ENCODE measurements at places on chromosomes 1 and 21.

DNA sequence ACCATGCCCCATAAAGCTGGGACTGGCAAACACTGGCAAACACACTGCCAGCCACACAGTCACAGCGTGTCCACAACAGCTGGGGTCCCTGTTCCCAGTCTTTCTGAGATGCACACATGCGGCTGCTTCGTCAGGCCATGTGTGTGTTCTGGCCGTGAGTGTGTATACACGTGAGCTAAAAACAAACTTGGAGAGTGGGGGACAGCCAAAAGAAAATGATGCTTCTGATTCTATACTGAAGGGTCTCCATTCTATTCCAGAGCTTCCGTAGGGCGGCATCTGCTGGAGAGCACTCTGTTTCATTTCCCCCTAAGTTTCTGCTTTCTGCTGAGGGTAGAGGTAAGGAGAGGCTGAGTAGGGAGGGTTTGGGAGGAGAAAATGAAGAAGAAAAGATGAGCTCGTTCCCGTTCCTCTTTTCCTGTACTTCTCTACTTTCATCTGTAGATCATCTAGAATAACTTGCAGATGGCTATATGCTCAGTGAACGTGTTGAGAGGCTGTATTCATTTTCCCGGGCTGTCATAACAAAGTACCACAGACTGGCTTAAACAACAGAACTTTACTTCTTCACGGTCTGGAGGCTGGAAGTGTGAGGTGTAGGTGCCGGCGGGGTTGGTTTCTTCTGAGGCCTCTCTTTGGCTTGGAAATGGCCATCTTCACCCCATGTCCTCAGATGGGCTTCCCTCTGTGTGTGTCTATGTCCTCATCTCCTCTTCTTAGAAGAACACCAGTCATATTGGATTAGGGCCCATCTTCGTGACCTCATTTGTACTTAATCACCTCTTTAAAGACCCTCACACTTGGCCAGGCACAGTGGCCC, 151.6 kb downstream of the TOMM20 start:
- no peaks in the 10 kb centered on the region for H3K27me3 ChIP-seq
- peak overlapping the region; percentile 98 for H3K27ac ChIP-seq
- H3K36me3 ChIP-seq, result peaks cover 8% of the 10 kb centered on the region
- H3K4me1 ChIP-seq, result peaks cover 84% of the 10 kb centered on the region

GRCh38 chr1:109441069-109441468, 14.8 kb upstream of the PSMA5 start:
- H3K27me3 ChIP-seq, result no peaks in the 10 kb centered on the region
- H3K4me1 ChIP-seq, result no peaks in the 10 kb centered on the region
- no peak overlapping the region for H3K27ac ChIP-seq
- H3K36me3 ChIP-seq, result no peaks in the 10 kb centered on the region

DNA sequence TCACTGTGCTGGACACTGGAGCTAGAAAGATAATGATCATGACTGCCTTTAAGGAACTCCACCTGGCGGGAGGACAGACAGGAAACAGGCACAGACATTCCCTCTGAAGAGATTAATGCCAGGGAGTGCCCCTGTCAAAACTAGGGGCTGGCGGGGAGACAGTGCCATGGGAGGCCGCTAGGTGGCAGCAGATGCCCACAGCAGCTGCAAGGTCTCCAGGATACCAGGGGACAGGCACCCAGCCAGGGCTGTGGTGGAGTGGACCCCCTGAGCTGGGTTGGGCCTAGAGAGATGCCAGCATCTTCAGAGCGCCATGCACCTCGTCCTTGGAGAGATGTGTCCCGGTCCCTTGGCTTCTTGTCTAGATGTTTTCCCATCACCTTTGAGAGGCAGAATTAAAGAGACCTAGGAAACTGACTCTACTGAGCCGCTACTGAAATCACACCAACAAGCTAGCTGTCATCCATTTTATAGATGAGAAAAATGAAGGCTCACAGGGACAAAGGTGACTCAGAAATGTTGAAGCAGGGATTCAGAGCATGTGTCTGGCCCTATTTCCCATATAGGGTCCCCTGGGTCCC, 3.6 kb downstream of the REN start:
- no peak overlapping the region for H3K4me3 ChIP-seq
- H3K36me3 ChIP-seq, result no peaks in the 10 kb centered on the region
- H3K4me1 ChIP-seq, result peaks cover 18% of the 10 kb centered on the region
- DNase-seq, result peak; percentile 47
- no peak overlapping the region for H3K27ac ChIP-seq

DNA sequence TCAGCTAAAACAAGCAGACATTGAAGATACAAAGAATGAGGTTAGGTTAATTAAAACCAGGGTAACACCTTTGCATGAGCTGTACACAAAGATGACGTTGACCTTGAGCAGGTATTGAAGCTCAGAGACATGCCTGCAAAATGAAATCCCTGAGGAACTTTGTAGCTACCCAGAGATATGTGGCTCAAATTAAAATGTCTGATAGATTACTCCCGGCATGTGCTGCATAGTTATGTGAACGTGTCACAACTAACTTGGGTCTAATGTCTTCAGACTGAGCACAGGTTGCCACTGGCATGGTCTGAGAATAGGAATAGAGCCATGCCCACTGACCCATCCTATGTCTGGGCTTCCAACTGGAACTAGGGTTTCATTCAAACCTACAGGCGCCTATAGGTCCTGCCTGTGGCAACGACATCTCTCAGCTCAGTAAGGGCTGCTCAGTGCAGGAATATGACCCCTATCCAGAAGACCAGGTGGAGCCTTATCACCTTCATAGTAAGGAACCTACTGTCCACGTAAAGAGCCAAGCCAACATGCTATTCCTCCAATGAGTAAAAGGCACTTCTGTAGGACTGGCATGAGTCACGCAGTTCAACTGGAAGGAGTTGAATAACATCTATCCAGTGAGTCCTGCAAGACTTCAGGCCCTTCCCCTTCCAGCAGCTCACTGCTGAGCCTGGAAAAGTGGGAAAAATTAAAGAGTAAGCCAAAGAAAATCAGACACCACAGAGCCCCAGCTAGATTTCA, 60.7 kb downstream of the PRKAB2 start:
- no peaks in the 10 kb centered on the region for H3K4me1 ChIP-seq
- DNase-seq, result no peak
- no peaks in the 10 kb centered on the region for H3K36me3 ChIP-seq
- no peak overlapping the region for H3K27ac ChIP-seq

- H3K27ac ChIP-seq, result no peak overlapping the region
- no peaks in the 10 kb centered on the region for H3K36me3 ChIP-seq
- no peaks in the 10 kb centered on the region for H3K4me1 ChIP-seq
- H3K4me3 ChIP-seq, result no peak overlapping the region
- peaks cover 5% of the 10 kb centered on the region for H3K27me3 ChIP-seq
- DNase-seq, result no peak
Measured at GRCh38 chr1:169610108-169610507, 19.8 kb downstream of the SELP start.

GRCh38 chr1:2803931-2804627, 2.6 kb upstream of the TTC34 start:
- no peak overlapping the region for H3K27ac ChIP-seq
- no peaks in the 10 kb centered on the region for H3K36me3 ChIP-seq
- H3K27me3 ChIP-seq, result no peaks in the 10 kb centered on the region
- H3K4me3 ChIP-seq, result no peak overlapping the region
- no peaks in the 10 kb centered on the region for H3K4me1 ChIP-seq
- DNase-seq, result no peak

DNA sequence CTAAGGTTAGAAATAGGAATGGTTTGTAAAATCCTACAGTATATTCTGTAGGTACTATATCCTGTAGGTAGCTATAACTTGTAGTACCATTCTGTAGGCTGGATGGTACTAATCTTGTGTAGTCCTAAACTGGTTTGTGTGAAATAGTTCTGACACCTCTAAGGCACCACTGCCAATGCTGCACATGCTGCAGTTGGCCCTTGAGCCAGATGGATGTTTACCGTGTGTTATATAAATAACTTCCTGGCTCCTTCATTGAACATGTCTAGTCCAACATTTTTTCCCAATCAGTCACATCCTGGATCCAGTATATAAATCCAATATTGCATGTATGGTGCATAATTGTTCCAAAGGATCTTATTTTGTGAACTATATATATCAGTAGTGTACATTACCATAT, 89.5 kb upstream of the GNG4 start:
- H3K27me3 ChIP-seq, result peaks cover 4% of the 10 kb centered on the region
- peak overlapping the region; percentile 13 for H3K4me3 ChIP-seq
- peak overlapping the region; percentile 76 for H3K27ac ChIP-seq

GRCh38 chr1:31759298-31760023, 4.7 kb downstream of the ADGRB2 start:
- H3K27ac ChIP-seq, result peak overlapping the region; percentile 85
- peak; percentile 52 for DNase-seq
- H3K4me1 ChIP-seq, result peaks cover 60% of the 10 kb centered on the region
- H3K27me3 ChIP-seq, result no peaks in the 10 kb centered on the region
- H3K36me3 ChIP-seq, result no peaks in the 10 kb centered on the region

GRCh38 chr1:59415286-59415850, 118.5 kb downstream of the FGGY start:
- H3K4me1 ChIP-seq, result peaks cover 51% of the 10 kb centered on the region
- peak overlapping the region; percentile 92 for H3K27ac ChIP-seq
- H3K27me3 ChIP-seq, result no peaks in the 10 kb centered on the region
- H3K4me3 ChIP-seq, result no peak overlapping the region

DNA sequence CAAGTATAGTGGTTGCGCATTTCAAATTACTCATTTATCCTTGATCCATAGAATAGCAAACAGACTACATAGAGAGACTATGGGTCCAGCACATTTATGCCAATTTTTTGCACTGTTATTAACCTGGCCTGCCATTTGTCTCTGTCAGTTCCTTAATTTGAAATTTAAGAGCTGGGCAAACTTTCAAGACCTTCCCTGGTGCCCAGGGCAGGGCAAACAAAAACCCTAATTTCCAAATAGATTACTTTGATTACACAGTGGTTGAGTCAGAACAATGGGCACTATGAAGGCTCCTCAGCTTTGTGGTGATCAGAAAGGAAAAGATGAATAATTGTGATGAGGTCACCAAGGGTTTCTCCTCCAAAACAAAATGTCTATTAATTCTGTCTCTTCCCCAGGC, 80.6 kb downstream of the TNFSF18 start:
- peaks cover 72% of the 10 kb centered on the region for H3K4me1 ChIP-seq
- peak overlapping the region; percentile 18 for H3K4me3 ChIP-seq
- no peaks in the 10 kb centered on the region for H3K27me3 ChIP-seq
- H3K36me3 ChIP-seq, result peaks cover 5% of the 10 kb centered on the region
- H3K27ac ChIP-seq, result peak overlapping the region; percentile 80

GRCh38 chr1:155083052-155083541, 4.5 kb downstream of the EFNA3 start:
- H3K27ac ChIP-seq, result no peak overlapping the region
- no peak for DNase-seq
- peaks cover 29% of the 10 kb centered on the region for H3K4me1 ChIP-seq
- H3K4me3 ChIP-seq, result no peak overlapping the region

- H3K4me3 ChIP-seq, result no peak overlapping the region
- H3K27ac ChIP-seq, result no peak overlapping the region
- H3K27me3 ChIP-seq, result no peaks in the 10 kb centered on the region
- H3K36me3 ChIP-seq, result no peaks in the 10 kb centered on the region
- H3K4me1 ChIP-seq, result no peaks in the 10 kb centered on the region
- DNase-seq, result no peak
Measured at GRCh38 chr1:81717230-81717629, 83.5 kb upstream of the ADGRL2 start.

DNA sequence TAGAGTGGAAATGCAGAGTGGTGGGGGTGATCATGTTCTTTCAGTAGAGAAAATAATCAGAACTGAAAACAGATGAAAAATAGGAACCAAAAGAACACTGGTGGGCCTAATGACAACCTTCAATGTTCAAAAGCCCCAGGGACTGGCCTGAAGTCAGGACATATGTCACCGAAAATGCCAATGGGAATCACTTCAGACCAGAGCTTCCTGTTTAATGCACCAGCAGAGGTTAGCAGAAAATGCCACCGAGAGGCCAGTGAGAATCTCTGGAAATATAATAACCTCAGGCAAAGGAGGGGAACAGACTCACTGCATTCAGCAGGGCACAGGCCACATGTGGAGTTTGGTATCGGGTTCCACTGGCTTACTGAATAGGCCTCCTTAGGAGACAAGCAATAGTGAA, 15.9 kb upstream of the CD58 start:
- no peak overlapping the region for H3K27ac ChIP-seq
- no peaks in the 10 kb centered on the region for H3K36me3 ChIP-seq
- no peak overlapping the region for H3K4me3 ChIP-seq
- peaks cover 9% of the 10 kb centered on the region for H3K4me1 ChIP-seq

DNA sequence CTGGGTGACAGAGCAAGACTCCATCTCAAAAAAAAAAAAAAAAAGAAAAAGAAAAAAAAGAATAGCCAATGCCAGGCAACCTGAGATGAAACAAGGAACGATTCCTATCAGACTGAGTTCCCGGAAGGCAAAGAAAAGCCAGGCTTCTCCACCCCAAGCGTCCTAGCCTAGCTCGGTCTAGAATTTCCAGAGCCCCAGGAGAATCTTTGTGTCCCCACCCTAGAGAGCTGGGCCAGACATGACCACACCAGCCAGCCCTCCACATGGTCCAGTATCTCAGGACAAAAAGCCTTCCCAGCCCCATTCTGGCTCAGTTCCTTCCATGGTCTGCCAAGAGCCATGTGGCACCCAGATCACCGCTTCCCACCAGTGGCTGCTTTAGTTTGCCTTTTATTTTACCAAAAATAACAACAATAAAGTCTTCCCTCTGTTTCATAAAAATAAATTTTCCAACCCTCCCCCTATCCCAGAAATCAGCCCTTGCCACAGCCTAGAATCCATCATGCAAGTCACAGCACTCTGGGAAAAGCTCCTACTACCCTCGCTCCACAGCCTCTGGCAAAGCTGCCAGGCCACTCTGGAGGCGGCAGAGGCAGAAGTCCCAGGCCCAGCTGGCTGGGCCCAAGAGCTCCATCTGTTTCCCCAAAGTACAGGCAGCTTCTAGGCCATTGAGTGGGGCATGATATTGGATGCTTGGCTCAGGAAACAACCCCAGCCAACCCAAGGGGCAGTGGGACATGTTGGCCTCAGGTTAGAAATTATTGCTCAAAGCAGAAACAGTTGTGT, 3.5 kb upstream of the MKNK1 start:
- H3K36me3 ChIP-seq, result peaks cover 25% of the 10 kb centered on the region
- DNase-seq, result no peak
- no peak overlapping the region for H3K27ac ChIP-seq
- no peaks in the 10 kb centered on the region for H3K27me3 ChIP-seq
- H3K4me1 ChIP-seq, result peaks cover 44% of the 10 kb centered on the region

DNA sequence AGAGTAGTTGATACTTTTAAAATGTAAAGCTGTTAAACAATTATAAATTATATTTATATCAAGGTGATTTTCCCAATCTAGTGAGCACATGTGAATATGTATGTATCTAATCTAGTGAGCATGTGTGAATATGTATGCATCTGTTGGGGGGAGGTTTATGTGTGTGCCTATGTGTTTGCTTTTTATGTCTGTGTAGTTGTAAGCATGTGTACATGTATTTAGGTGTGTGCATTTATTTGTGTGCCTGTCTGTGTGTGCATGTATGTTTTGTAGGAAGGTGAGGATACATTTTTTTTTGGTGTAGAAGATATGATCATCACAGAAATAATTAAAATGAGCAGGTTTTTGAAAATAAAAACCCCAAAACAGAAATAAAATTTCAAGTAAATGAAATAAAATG, 318.9 kb upstream of the CHRM3 start:
- H3K27ac ChIP-seq, result no peak overlapping the region
- no peak overlapping the region for H3K4me3 ChIP-seq
- H3K36me3 ChIP-seq, result no peaks in the 10 kb centered on the region
- H3K4me1 ChIP-seq, result no peaks in the 10 kb centered on the region
- DNase-seq, result no peak

Measured in HFFc6 (cell line).